ENCODE measurements at places on chromosomes 6 and 20.

DNA sequence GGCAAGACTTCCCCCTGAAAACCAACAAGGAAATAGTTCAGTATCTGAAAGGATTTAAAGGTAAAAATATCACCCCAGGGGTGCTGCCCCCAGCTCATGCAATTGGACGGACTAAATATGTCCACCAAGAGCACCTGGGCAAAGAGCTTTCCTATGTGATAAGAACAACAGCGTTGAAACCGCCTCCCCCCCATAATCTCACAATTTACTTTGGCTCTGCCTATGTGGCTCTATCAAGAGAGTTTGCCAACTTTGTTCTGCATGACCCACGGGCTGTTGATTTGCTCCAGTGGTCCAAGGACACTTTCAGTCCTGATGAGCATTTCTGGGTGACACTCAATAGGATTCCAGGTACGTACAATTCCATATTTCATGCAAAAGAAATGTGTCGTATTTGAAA is 35.8 kb downstream of the GCNT2 start:
- DNase-seq = no peak

DNA sequence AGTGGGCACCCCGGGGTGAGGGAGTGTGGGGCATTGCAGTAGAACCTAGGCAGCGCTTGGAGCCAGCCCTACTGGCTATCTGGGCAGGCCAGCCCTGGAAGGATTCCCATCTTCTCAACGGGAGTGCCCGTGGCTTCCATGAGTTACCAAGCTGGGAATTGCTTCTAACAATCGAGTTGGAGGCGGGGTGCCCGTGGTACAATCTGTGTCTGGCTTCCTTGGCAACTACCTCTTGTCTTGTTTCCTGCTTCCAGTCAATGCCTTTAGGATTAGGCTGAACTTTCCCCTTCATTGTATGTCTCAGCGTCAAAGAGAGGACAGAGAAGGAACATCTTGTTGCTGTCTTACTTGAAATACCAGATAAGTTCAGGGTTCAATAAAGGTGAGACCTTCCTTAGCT is 33.3 kb downstream of the PPP1R14C start:
- no peak for DNase-seq

DNA sequence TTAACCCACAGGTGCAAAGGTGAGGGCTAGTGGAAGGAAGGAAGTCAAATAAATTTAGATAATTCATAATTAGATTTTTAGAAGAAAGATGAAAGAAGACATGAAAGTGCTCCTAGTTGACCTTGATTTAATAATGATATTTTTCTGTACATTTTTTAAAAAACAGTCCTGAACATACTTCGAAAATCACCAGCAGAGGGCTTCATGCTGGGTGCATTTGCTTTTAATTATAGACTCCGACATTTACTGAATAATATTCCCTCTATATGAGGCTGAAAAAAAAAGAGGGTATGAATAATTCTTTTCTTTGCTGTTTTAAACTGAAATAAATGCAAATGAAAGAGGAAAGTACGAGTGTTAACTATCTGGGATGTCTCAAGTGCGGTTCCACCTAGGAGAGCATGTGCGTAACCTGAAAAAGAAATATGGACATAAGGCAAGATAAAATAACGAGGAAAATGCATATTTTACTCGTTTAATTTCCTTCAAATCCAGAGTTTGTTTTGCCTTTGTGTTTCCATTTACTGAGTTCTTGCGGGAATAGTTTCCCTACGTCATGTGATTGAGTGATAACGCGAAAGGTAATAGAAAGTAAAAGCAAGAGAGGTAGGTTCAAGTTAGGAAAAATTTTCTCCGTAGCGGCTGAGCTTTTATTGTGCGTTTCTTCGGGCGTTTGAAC is 3.1 kb upstream of the TFAP2B start:
- no peak for DNase-seq

DNA sequence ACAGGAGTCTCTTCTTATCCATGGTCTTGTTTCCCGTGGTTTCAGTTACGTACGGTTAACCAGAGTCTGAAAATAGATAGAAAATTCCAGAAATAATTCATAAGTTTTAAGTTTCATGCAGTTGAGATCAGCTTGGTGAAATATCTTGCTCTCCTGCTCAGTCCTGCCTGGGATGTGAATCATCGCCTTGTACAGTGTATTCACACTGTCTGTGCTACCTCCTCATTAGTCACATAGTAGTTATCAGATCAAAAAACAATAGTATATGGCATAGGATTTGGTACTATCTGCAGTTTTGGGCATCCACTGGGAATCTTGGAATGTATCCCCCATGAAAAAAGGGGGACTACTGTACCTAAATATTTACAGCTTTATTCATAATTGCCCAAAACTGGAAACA is 22.7 kb upstream of the MOCS1 start:
- DNase-seq = no peak

GRCh38 chr6:149259753-149260152 is 57.8 kb upstream of the TAB2 start:
- DNase-seq = no peak

- no peak for DNase-seq
These were observed 71.2 kb upstream of the PRDM1 start for GRCh38 chr6:106014955-106015354.

GRCh38 chr6:12608016-12608860 is 108.3 kb upstream of the PHACTR1 start:
- no peak for DNase-seq

GRCh38 chr20:24951536-24952083 is 2.5 kb downstream of the CST7 start:
- no peak for DNase-seq

DNA sequence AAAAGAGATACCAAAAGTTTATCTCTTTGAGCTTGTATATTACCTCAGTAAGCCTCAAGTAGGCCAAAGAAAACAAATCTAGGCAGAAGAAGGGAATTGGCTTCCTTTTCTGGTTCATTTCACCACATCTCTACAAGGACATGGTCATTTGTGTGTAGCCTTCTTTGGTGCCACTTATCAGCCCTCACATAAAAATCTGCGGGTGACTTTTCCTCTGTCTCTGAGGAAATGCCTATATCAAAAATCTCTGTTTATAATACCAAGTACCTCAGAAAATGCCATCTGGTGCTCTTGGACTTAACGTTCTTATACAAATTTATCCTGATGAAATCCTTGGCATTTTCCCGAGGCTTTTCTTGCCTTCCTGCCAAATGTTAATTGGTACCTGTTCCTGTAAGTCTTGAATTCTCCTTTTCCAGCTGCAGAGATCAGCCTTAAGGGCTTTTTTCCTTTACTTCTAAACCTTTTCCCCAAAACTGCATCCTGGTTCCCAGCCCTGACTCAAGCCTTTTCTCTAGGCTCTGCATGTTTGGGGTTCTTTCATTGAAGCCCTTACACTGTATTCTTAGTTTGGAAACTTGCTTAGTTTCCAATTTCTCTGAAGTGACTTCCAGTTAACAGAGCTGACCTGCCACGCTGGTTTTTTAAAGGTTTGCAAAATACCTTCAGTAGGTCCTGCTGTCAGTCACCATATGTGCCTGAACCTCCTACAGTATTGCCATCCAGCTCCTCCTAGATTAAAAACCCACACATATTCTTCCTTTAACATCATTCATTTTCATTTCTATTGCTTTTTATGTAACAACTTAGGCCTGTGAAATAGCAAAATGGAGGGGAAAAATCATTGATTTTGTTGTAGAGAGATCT is 191.2 kb upstream of the PREP start:
- DNase-seq = no peak

DNA sequence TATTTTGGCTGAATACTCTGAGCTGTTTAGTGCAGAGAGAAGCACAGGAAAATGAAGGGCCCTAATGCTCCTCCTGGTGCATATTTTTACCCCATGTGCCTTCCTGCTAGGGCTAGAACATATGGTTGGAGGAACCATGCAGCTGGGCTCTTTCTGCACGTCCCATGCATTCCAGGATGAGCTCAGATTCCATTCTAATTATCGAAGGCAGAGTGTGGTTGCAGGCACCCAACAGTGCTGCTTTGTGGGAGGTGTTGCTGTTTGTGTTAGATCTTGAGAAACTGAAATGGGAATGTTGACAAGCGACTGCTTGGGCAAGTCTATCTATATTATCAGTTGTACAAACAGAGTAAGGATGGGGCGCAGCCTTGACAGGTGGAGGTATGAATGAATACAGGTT is 419.5 kb downstream of the DHX35 start:
- DNase-seq = no peak

DNA sequence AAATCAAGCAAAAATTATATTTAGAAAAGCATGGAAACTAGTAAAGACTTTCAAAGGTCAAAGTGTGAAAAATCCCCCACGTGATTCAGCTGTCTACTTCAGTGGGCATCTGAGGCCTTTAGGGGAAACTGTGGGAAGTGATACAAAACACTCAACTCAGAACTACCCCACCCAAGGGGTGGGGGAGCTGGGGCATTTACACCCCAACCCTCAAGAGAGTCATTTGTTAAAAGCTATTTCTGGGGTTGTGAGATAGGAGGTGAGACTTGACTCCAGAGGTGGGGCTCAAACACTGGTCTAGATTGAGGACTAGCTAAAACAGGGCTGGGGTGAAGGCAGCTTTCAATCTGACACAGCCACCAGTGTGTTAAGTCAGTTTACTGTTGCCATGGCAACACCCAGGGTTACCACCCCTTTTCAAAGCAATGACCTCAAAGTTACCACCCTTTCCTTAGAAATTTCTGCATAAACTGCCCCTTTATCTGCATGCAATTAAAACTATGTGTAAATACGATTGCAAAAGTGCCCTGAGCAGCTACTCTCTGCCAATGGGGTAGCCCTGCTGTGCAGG is 9.9 kb upstream of the GTSF1L start:
- no peak for DNase-seq

DNA sequence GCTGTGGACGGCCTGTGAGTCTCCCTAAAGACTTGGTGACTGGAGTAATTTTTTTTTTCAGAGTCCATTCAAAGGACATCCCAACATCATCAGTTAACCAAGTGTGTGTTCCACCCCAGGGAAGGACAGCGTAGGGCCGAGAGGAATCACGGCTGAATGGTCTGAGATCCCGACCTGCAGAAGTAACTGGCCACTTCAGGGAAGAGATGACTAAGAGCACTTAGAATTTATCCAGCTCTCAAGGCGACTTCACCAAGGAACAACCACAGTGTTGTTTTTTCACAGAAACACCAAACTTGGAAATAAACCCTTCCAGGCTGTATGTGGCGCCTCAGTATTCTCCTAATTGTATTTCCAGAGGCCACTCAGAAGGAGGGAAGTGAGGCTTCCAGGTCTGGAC is 231.6 kb downstream of the FNDC1 start:
- no peak for DNase-seq

DNA sequence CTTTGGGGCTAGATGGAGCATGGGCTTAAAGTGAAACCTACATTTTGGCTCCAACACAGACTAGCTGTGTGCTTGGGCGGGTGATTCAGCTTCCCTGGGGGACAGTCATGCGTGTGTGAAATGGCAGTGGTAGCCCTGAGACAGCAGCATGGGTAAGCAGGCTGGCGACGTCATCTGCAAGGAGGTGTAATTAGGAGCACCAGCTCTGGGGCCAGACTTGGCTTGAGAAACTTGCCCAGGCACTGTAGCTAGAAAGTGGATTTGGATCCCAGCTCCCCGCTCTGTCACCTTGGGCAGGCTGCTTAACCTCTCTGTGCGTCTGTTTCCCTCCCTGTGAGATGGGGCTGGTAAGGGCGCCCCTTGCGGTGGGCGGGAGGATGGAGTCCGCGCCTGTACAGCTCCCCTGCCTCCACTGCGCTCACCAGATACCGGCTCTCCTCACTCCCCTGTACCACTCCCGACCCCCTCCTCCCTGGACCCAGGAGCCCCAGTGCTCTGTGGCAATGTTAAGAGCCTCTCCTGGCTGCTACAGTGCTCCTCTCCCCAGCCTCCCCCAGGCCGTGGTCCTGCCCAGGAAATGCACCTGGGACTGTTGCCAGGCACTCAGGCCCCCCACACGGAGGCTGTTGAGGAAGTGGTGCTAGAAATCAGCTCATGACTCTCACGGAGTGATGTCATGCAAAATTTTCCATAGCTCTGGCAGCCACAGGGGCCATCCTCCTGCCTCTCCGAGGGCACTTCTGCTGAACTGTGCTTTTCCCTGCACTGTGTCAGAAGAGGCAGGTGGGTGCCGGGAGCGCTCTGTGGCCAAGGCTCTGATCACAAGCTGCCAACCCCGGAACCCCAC is 44.6 kb downstream of the SYNJ2 start:
- peak; percentile 84 for DNase-seq

DNA sequence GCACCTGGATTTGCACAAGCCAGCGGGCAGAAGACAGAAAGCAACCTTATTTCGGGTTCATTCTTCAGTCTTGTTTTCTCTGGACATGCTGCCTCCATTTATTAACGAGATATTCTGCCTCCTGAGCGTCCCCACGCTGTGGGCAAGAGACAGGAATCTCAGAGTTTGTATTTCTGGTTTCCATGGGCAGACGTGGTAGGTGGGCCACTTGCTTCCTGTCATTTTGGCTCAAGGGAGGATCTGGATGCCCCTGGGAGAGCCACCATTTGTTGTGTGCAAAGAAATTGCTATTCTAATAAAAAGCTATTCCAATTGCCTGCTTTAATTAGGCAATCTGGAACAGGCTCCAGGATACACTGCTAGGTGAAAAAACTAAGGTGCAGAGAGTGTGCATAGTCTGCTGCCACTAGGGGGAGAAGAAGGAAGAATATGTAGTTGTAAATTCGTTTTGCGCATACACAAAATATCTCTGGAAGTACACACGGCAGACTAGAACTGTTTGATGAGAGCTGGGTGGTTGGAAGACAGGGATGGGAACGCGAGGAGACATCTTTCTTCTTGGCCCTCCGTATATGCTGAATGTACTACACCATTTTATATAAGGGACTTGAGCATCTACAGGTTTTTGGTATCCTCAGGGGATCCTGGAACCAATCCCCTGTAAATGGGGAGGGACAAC is 30.1 kb upstream of the SLC16A10 start:
- DNase-seq = no peak

DNA sequence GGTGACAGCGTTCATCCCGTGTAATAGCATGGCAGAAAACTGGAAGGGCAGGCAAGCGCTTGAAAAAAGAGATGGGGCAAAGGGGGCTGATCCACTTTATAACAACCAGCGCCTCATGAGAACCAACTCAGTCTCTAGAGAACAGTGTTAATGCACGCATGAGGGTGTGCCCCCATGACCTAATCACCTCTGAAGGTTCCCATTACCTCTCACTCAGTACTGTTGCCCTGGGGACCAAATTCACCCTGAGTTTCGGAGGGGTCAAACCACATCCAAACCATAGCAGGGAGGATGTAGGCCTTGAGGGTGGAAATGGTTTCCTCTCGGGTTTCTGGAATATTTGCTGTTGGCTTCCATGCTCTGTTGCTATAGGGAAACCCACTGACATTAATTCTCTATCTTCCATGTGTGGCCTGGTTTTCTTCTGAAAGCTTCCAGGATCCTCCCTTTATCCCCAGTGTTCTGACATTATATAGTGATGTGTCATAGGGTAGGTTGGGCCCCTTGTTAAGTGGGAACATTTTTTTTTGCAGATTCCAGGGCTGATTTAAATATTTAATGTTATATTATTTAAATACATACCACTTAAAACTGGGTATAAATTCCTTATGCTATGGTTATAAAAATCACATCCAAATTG is 65.2 kb downstream of the PPP1R14C start:
- DNase-seq = no peak

DNA sequence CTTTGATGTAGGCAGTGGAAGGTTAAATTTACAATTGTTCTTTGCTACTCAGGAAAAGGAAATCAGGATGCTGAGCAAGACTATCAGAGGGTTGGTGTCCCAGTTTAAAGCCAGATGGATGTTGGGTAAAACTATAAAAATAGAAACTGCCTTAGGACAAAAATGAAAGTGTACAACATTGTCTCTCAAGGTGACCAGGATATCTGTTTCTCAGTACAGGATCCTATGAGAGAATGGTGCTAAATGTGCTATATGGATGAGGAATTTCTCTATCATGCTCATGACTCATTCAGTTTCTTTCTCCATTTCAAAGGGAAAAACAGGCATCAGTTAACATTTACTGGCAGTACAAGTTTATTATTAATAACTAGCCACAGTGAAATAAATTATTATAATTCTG is 534.2 kb upstream of the GJE1 start:
- no peak for DNase-seq

All from AG04449 (cell line).